OCI-M1 (cell line): ENCODE measurements at places on chromosomes 12 and 14.
A peak's percentile ranks its signal among the peaks of the same experiment; 100 is the strongest.

DNA sequence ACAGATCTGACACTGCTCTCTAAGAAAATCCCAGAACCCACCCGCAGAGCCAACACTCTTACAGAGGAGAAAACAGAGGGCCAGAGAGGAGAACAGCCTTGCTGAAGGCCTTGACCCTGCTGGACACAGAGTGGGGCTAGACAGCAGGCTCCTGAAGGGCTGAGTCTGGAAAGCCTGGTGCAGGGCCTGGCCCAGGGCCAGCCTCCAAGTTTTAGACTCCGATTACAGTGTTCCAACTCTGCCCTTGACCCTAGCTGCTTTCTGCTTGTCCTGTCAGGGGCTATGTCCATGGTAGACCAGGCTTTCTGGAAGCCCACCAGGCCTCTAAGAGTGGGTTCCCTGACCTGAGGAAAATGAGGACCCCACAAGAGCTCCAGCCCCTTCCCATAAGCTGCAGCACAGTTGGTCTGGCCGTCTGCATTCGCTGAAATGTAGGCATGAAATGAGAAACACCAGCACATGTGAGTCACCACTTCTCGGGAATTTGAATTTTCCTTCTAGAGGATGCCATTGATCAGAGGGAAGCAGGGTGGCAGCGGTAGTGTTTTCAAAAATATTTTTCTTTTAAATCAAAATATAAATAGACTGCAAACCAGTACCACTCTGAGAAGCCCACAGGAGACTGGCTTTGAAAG lies 154.4 kb downstream of the CALM1 start:
- no peak for DNase-seq

- no peak for DNase-seq
These were observed 7.1 kb downstream of the NUAK1 start for GRCh38 chr12:106131676-106132075.

GRCh38 chr14:30584058-30584630 lies 25.2 kb downstream of the G2E3 start:
- no peak for DNase-seq

DNA sequence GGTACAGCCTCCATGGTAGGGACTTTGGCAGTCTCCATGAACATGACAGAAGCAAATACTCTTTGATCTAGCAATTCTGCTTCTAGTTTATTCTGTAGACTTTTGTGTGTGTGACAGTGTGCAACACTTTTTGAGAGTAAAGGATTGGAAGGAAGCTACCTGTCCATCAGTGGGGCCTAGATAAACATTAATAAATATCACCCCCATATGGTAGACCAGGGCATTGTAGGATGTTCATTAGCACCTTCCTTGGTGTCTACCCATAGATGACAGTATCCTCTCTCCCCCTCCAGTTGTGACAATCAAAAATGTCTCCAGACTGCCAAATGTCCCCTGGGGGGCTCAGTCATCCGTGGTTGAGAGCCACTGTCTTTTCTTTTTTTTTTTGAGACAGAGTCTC lies 10.8 kb downstream of the SNRNP35 start:
- DNase-seq, result no peak

DNA sequence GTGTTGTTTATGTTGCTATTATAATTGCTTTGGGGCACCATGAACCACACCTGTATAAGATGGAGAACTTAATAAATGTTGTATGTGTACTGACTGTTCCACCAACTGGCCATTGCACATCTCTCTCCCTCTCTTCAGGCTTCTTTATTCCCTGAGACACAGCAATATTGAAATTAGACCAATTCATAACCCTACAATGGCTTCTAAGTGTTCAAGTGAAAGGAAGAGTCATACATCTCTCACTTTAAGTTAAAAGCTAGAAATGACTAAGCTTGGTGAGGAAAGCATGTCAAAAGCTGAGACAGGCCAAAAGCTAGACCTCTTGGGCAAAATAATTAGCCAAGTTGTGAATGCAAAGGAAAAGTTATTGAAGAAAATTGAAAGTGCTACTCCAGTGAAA lies 373.3 kb downstream of the RGS6 start:
- no peak for DNase-seq

- no peak for DNase-seq
These were observed 37.7 kb upstream of the GPR132 start for GRCh38 chr14:105102893-105103292.

DNA sequence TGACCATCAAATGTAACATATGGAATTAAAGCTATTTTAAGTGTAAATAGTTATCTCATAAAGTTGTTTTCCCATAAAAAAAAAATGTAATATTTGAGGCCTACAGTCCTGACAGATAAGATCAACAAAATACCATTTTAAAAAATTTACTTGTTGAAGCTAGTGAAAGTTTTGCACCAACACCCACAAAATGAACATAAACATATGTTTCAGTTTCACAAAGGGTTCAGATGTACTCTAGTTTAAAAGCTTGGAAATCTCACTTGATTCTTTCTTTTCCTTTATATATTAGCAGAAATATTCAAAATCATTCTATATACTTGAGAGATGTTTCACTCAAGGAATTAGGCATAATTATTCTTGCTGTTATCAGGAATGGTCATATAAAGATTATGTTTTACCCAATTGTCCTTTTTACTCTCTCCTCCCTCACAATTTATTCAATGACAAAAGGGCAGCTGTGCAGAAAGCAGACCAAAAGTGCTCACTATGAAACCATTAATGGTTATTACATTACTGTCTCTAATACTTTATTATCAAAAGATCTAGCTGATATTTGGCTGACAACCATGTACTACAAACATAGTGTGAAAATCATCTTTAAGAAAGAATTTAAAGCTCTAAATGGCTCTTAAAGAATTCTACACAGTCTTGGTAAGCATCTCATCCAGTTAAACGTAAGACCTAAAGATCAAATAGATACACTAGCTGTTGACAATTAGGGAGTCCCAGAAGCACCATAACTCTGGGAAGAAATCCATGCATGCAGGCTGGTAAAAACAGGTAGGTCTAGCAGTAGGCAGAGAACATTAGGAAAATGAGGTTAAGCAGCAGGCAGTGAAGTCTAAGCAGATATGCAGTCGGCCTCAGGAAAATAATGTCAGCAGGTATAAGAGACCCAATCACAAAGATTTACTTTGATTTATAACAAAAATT lies 28.8 kb downstream of the KIF21A start:
- DNase-seq, result no peak

DNA sequence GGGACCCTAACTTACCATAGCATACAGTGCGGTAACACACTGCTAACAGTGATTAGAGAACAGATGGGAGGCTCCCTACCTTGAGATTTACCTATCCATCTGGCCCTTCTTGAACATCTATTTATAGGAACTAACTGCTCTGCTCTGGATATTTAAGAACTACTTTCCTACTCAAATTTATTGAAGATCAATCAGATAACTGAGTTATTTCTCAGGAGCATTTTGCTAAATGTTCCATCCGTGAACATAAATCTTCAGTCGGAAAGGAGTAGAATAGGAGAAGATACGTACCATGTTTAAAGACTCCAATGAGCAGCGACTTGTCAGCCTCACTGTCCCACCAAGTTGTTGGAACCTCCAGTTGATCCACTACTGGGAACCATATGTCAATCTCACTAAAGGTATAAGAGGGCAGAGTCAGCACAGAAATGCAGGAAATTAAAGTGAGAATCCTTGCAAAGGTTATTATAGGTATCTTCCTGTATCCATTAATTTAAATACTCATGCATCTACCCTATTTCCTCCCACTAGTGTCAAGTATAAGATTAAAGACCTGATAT lies 15.6 kb upstream of the SUPT16H start:
- no peak for DNase-seq

GRCh38 chr14:68563251-68564131 lies 229.4 kb downstream of the ZFP36L1 start:
- no peak for DNase-seq

GRCh38 chr12:49345825-49346658 lies 646 bp upstream of the DNAJC22 start:
- no peak for DNase-seq

GRCh38 chr12:71045781-71046180 lies 112.0 kb downstream of the TSPAN8 start:
- DNase-seq, result peak; percentile 48

- no peak for DNase-seq
These were observed 6.6 kb upstream of the PPM1A start for GRCh38 chr14:60242429-60242828.

GRCh38 chr12:56337753-56338251 lies 882 bp upstream of the IL23A start:
- peak; percentile 29 for DNase-seq

- DNase-seq, result no peak
These were observed 76.0 kb downstream of the GALNT8 start for GRCh38 chr12:4796216-4796615.

- DNase-seq, result no peak
These were observed 5.4 kb downstream of the GAPDH start for GRCh38 chr12:6539707-6540134.
